ENCODE measurements at places on chromosomes 4 and X.

- no peak for DNase-seq
Observed at GRCh38 chrX:19593690-19594089, 78.4 kb upstream of the MAP3K15 start.

GRCh38 chr4:188688956-188689355, 549.7 kb downstream of the TRIML1 start:
- DNase-seq: no peak

DNA sequence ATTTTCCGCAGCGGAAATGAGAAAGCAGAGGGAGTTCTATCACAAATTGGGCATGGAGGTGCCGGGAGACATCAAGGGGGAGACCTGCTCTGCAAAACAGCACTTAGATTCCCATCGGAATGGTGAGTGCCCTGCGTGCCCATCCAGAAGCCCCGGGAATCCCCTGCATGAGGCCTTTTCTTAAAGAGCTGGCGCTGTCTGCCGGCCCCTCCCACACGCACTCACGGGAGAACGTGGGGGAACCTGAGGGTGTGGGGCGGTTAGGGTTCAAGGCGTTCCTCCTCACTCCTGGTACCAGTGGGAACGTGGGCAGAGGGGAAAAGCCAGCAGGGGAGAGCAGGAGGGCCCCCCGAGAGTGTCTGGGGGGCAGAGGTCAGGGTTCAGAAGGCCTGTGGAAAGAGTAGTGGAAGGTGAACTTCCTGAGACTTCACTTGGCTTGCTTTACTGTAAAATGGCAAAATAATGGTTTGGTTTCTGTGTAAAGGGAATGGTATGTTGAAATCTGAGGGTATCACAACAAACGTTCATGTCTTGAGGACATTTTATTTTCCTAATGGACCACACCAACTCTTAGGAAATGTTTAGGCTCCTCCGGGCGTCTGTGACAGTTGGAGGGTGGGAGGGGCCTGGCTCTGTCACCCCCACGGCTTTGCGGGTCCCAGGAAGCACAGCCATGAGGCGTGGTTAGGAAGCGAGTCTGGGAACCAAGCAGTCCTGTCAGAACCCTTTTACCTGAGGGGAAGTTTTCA, 38.0 kb downstream of the PCGF3 start:
- no peak for DNase-seq

GRCh38 chr4:66430856-66431255, 760.6 kb upstream of the EPHA5 start:
- DNase-seq: no peak

DNA sequence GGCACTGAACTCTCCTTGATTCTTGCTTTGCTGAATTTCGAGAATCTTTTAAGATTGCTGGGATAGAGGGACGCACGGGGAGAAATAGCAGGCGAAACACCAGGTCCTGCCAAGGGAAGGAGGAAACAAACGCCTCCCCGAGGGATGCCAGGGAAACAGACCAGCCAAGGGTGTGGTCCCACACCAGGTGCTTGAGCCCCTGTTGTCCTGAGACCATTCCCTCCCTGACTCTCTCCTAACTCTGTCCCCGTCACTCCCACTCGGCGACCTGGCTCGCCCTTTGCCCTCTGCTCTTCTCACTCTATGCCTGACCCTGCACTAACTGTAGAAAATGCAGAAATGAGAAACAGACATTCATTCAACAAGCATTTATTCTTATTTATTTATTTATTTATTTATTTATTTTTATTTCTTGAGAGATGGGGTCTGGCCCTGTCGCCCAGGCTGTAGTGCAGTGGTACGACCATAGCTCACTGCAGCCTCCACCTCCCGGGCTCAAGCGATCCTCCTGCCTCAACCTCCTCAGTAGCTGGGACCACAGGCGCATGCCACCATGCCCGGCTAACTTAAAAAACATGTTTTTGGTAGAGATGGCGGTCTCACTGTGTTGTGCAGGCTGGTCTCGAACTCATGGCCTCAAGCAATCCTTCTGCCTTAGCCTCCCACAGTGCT, 16.2 kb downstream of the CTAG1B start:
- DNase-seq: no peak

DNA sequence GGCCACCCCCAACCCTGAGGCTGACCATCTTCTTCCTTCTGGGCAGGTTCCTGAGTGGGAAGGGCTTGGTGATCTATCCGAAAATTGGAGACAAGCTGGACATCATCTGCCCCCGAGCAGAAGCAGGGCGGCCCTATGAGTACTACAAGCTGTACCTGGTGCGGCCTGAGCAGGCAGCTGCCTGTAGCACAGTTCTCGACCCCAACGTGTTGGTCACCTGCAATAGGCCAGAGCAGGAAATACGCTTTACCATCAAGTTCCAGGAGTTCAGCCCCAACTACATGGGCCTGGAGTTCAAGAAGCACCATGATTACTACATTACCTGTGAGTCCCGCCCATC, 9.7 kb downstream of the EFNB1 start:
- DNase-seq: no peak

GRCh38 chr4:185771711-185772390, 40.1 kb downstream of the SORBS2 start:
- DNase-seq: no peak

DNA sequence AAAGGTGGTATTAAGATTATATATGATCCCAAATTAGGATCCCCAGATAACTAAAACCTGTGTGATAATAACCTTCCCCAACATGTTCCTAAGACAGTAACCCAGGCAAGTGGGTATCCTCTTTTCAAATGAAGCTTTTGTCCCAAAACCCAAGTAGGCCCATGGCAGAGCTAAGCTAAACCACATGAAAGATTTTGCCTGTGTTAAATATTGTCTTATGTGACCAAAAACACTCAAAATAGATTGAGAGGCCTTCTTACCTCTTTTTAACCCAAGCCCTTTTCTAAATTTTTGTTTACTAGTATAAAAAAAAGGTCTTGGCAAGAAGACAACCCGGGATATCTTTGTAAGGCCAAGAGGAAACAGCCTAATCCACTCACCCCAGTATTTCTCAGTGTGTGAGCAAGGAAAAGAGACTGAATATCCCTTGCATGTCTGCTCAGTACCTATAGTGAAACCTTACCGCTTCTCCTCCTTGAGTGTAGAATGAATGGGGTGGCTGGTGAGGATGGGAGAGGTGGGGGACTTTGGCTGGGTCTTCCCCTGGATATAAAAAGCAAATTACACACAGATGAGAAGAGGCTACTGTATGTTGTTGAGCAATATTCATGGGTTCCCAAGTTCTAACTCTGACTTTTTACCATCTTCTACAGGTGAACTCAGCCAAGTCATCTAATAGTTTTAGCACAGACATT, 188.8 kb upstream of the BMP3 start:
- DNase-seq: no peak

GRCh38 chr4:186554539-186554913, 841 bp downstream of the MTNR1A start:
- no peak for DNase-seq

DNA sequence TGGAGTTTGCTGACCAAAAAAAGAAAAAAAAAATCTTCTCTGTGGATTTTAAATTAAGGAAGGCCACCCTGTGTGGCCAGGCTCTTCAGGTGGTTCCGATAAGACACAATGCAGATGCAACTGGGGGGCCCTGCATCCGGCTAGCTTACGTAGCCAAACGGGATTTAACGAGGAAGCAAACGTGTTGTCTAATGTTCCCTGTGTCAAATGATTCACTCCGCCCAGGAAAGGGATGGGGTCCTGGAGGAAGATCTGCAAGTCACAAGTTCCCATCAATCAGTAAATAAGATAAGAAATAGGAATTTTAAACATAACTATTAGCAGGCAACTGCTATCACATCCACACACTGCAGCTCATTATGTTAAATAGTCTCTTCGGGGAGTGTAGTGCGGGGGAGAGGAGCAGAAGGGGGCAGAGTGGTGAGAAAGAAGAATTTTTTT, 216.4 kb upstream of the GYPA start:
- no peak for DNase-seq

DNA sequence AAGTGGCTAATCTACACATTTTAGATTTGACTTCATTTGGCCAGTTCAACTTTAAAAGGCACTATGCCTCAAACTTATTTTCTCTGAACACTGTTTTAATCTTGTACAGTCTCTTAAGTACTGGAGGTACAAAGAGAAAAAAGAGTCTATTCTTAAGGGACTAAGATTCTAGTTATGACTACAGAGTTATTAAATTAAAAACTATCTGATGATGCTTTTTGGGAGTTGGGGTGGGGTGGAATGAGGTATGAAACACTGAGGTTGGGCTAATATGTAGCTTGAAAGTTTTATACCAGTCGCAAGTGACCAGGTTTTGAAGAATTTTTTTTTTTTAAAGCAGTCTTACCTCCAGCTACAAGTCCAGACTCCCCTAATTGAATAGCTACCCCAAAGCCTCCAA, 17.7 kb upstream of the GPR34 start:
- DNase-seq: no peak

DNA sequence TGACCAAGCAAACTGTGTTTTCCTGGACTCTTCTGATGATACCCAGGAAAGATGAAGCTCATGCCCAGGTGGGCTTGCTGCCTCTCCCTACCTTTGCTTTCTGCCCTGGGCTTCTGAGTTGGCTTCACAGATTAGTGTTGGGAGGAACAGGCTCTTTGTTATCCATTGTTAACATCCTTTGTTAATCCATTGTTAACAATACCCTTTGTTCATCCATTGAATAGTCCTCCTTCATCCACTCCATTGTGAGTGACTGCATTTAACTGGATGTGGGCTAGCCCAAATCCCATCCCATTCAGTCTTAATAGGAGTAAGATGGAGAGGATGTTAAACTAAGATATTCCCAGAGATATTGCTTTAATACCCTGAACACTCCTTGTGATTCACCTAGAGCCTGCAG, 199.0 kb upstream of the LNX1 start:
- DNase-seq: no peak

DNA sequence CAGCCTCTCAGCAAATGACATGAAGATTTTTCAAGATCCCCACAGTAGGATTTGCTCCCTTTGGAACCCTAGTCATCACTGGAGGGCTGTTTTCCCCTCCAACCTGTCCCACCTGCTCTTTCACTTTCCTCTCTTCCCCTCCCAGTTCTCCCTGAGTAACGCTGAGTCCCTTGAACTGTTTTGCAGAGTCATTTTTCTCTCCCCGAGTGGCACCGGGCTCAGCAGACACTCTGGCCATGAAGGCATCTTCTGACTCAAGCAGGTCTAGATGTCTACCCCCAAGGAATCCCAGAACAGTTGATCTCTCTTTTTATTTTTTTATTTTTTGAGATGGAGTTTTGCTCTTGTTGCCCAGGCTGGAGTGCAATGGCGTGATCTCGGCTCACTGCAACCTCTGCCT, 52.2 kb downstream of the HTRA3 start:
- DNase-seq: no peak

- no peak for DNase-seq
Observed at GRCh38 chr4:4486969-4487368, 54.9 kb downstream of the STX18 start.

DNA sequence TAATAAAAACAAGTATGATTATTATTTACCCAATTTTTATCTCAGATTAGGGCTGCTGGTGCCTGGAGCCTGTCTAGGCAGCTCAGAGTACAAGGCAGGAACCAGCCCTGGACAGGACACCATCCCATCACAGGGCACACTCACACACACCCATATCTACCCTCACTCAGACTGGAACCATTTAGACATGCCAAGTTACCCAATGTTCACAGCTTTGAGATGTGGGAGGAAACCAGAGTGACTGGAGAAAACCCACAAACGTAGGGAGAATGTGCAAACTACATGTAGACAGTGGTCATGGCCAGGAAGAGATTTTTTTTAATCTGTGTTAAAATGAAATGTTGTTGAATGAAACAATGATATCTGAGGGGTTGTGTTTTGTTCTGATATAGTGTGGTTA, 35.7 kb upstream of the ADGRA3 start:
- no peak for DNase-seq

DNA sequence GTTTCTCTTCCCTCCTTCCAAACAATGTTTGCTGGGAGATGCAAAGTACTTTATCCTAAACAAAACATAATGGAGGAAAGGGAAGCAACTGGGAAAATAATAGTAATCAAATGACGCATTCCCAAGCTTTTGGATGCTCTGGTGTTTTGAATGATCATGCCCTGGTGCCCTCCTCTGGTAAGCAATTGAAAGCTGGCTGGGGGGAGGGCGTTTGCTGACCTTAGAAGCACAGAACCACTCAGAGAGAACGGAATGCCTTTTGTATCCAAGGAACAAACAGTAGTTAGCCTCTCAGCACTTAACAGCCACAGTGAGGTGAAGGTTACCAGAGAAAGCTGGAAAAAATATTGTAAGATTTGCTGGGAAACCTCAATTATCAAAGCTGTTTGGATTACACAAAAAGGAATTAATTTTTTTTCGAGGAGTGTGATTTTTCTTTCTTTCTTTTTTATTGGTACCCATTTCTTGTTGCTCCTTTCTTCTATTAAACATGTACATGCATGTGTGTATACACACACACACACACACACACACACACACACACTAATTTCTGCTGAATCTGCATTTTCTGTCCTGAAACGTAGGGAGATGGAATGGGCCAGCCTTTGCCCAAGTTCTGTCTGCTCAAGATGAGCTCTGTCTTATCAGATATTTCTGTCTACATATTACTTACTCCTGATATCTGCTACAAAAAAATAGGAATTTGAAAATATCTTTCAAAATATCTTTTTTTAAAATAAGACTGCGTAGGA, 155.8 kb upstream of the IGFBP7 start:
- DNase-seq: peak; percentile 55

DNA sequence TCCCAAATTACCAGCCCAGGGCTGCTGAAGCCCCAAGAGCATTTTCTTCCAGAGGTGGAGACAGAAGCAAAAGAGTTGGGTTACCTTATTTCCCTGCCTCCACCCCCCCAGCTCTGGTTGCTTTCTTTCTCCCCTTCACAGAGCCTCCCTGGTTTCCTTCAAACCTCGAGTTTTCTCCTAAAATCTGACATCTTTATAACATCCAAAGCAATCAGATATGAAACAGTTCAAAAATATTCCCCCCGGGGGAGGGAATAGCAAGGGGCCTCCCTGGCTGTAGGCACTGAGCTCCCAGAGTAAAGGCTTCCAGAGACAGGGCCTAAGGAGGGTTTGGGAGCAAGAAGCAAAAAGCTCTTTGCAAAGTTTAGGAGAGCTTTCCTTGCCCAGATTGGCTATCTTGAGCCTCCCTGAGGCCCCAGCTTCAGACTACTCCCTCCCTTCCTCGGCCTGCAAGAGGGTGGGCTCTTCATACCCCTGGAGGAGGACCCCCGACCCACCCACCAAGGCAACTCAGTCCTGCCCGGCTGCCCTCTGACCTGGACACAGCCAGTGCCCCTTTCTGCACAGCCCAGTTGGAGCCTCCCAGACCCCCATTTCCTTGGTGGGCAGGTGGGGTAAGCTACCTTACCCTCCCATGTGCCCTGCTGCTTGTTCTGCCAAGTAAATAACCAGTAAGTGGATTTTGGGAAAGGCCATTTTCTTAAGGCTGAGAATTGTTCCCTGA, 7.6 kb downstream of the MAMLD1 start:
- no peak for DNase-seq

GRCh38 chr4:187770345-187770744, 225.2 kb upstream of the ZFP42 start:
- DNase-seq: no peak

GRCh38 chrX:143632625-143633410, 3.1 kb downstream of the SLITRK4 start:
- no peak for DNase-seq

DNA sequence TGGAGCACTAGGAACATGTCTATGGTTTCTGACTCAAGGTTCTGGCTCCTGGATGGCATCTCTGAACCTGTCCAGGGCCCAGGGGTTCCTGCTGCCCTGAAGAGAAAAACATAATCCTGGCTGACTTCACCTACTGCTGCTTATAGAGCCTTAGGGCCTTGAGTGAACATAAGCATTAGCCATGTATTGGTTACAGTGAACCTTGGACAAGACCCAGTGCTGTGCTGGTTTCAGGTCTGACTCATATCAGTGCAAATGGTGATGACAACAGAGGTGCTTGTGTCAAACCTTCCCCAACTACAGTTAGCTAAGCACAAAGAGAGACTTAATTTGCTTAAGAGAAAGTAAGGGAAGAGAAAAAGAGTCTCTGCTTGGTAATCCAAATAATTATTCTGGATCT, 1047.2 kb downstream of the GLUD2 start:
- no peak for DNase-seq
